ENCODE measurements at places on chromosomes 4 and X.

- peak; percentile 74 for DNase-seq
Observed at GRCh38 chr4:1792832-1793495, at the start of gene FGFR3. TSS of gene FGFR3 (plus strand) at chr4:1793293. CDS start at chr4:1793935, 642 bp downstream.

- DNase-seq, result peak; percentile 91
Observed at GRCh38 chrX:39907964-39908661, 189.6 kb downstream of the BCOR start.

- no peak for DNase-seq
Observed at GRCh38 chrX:39205467-39205866, 404.2 kb downstream of the MID1IP1 start.

- DNase-seq, result peak; percentile 41
Observed at GRCh38 chrX:136577552-136577951, 45.5 kb downstream of the VGLL1 start.

DNA sequence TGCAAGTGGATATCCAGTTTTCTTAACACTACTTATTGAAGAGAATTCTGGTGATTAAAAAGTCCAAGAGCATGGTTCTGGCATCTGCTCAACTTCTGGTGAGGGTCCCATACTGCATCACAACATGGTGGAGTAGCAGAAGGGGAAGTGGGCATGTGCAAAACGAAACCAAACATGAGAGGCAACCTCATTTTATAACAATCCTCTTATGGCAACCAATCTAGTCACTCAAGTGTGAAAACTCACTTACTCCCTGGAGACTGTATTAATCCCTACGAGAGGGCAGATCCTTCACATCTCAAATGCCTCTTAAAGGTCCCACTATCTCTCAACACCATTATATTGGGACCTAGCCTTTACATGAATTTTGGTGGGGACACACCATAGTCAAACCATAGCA is 55.4 kb upstream of the TRO start:
- DNase-seq, result no peak

GRCh38 chrX:109487640-109488039 is 5.8 kb upstream of the GUCY2F start:
- peak; percentile 76 for DNase-seq

DNA sequence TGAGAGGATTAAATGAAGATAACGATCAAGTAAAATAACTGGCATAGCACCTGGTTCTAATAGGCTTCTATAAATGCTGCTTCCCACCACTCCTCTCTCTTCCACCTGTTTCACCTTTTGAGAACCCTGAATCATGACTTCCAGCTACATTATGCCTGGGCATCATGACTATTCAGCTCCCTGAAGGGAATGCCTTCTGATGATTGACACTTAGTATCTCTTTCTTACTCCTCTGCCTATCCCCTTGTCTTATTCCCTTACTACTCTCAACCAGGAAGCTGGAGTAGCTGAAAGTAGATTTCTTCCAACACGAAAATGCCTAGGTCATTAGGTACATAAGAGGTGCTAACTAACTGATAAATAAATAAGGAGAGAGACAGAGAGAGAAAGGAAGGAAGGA is 24.7 kb upstream of the CXCL8 start:
- DNase-seq, result no peak

DNA sequence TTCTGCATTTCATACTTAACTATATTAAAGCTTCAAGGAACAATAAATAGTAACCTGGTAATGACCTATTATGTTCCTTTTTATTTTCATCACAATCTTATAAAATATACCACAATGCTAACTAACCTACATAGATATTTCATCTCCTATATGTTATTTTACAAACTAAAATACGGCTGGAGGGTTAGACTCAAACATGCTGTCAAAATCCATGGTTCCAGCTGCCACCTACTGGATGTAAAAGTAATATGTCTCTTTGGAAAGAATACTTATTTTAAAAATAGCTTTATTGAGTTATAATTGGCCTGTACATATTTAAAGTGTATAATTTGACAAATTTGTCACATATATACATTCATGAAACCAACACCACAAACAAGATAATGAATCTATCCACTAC is 15.0 kb downstream of the RGN start:
- DNase-seq, result peak; percentile 37

- DNase-seq, result no peak
Observed at GRCh38 chrX:129139837-129140598, 383.3 kb downstream of the SMARCA1 start.

GRCh38 chrX:16772460-16772859 is 13.8 kb upstream of the TXLNG start:
- DNase-seq, result no peak

- DNase-seq, result no peak
Observed at GRCh38 chrX:68049466-68049865, 383.8 kb downstream of the OPHN1 start.

DNA sequence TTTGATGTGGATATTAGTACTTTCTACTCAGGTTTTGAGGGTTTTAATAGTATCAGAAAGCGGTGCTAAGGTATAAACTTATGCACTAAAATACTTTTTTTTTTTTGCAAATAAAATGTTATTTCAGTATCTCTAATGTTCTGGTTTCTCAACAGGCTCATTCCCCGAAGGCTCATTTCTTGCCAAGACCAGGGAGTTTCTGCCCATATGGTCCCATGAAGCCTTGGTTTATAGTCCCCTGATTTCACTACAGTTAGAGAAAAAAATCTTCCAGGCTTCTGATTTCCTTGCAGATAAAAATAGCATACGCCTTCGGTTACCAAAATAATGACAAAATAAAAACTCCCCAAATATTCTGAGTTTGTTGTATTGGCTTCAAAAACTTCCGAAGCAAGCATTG is 814.2 kb upstream of the PABPC4L start:
- DNase-seq, result no peak

GRCh38 chrX:129462707-129463106 is 60.6 kb downstream of the SMARCA1 start:
- no peak for DNase-seq

DNA sequence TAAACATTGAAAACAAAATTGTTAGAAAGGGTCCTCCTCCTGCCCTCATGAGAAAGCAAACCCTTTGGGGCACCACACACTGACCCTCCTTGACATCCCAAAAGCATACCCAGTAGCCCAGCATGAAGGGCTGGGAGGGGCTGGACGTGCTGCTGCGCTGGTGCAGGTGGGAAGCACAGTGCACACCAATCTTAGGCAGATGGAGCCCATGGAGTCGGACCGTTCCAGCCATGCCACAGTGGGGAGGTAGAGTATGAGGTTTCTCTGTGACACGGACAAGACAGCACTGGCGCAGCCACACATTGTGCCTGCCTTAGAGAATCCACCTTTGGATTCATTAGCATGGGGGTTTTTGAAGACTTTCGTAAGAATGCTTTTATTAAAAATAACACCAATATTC is 544.2 kb upstream of the FRG1 start:
- DNase-seq, result no peak

- no peak for DNase-seq
Observed at GRCh38 chr4:148016063-148016637, 284.3 kb downstream of the ARHGAP10 start.

DNA sequence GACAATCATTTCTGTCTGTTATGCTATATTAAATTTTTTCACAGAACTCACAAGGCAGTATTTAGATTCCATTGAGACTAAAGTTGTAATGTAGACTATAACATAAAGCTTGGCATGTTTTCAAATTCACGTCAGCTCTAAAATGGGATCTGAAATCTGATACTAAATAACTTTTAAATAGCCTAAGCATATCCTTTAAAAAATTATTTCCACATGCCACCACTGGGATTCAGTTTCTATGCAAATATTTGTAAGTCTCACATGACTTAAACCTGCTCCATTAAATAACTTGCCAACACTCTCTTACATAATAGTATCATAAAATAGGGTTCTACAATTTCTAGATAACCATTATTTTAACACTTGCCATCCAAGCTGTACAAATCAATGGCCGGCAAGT is 32.4 kb downstream of the KLHL8 start:
- no peak for DNase-seq

- no peak for DNase-seq
Observed at GRCh38 chrX:115011428-115011827, 6.0 kb downstream of the IL13RA2 start.

DNA sequence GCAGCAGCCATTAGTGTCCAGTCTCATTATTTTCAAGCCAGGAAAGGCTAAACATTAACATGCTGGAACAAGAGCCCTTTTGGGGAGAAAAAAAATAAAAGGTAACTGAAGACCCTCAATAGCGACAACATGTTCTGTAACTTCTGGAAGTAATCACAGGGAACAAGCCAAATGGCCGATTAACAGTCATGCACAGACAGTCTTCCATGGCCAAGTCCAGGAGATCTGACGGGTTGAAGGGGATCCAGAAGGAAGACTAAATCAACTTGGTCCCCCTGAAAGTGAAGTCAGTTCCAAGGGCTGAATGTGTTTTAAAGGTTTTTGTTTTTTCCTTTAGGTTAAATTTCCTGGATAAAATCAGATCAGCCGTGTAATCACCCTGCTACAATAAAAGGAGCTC is 52.5 kb downstream of the LNX1 start:
- DNase-seq, result no peak

- DNase-seq, result no peak
Observed at GRCh38 chr4:84237008-84237407, 262.1 kb downstream of the NKX6-1 start.

DNA sequence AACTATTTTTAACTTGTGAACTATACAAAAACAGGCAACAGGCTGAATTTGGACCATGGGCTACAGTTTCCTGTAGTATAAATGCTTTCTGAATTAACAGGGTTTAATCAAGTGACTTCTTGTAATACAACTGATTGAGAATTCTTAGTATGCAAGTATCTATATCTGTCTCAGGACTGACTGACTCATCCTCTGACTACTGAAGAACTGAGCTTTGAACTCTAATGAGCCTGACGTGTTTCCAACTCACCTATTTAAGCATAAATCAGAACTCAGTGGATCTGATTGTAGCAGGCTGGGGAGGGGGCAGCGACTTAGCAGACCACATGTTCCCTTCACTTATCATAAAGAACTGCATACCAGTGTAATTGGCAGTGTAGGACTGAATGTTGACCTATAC is 7.8 kb downstream of the SPATA4 start:
- DNase-seq, result peak; percentile 43

GRCh38 chr4:140238351-140239056 is 84.5 kb upstream of the MAML3 start:
- peak; percentile 87 for DNase-seq

DNA sequence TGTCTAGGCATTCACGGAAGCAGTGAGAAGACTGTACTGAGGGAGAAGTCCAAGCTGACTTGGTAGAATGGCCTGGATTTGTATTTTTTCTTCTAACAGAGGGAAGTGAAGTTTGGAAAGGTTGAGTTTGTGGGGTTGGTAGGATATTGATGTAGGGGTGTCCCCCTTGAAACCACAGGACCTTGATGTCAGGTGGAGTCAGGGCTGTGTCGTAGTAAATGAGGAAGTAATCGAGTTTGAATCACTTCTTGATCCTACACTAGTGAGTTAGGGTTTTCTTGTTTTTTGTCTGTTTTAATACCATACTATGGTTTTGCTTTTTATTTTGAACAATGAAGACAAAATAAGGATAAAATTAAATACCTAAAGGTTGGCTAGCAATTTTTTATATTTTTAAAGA is 30.1 kb upstream of the ANAPC4 start:
- no peak for DNase-seq
